RKO (cell line): ENCODE measurements at places on chromosomes 3 and 15.

GRCh38 chr15:42133886-42134502 is 22.4 kb downstream of the PLA2G4F start:
- peak; percentile 39 for DNase-seq

- no peak for DNase-seq
Measured at GRCh38 chr3:123344907-123345594, 103.8 kb downstream of the ADCY5 start.

DNA sequence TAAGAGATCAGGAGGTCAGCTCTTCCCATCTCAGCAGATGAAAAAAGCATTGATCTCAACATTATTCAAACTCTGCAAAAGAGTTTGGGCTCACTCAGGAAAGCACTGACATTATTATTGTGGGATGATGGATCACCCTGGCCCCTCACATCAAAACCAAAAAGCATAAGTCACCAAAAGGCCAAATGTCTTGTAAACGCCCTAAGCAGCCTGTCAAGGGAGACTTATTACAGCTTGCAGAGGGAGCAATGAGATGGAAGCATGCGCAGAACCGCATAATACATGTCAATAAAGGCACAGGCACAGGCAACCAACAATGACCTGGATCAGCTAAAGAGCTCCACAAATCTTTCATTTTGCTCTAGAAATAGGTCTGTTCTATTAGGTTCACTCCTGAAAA is 4.6 kb downstream of the FSIP1 start:
- no peak for DNase-seq

DNA sequence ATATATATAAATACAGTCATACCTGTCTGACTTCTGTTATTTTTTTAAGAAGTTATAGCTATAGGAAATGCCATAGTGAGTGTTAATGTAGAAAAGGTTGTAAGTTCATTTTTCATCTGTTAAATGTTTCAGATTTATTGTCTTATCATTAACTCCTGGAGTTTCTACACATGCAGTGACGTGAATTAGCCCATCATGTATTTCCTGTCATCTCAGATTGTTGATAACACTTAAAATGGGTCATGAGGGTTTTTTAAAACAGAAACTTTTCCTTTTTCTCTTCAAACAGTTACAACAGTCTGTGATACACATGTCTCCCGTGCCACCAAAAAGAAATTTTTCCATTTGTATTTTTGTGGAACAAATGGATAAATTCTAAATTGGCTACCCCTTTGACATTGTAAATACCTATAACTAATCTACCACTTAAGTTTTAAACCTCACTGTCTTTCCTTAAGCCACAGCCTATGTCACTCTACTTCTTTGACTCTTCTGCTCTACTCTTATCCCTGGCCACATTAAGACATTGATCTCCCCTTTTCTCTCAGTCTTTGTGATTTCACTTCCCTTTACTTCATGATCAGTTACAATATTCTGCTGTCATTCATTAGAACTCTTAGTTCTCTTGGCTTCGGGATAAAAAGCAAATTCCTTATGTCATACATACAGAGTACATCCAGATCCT is 89.1 kb downstream of the NEO1 start:
- DNase-seq, result no peak

DNA sequence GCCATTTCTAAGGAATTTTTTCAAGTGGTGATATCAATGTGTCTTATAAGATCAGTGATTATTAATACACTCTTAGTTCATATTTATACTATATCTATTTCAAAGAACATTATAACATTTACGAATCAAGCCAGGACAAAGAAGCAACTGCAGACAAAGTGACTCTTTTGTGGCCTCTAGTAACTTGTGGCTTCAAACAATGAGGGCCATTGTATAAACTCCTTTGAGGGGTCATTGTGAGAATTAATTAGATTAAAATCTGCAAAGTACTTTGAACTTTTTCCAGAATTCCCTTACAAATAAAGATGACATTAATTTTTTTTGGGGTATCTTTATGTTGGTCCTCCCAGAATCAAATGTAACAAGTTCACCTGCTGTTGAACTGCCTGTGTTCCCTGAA is 12.3 kb upstream of the SLC30A4 start:
- no peak for DNase-seq

DNA sequence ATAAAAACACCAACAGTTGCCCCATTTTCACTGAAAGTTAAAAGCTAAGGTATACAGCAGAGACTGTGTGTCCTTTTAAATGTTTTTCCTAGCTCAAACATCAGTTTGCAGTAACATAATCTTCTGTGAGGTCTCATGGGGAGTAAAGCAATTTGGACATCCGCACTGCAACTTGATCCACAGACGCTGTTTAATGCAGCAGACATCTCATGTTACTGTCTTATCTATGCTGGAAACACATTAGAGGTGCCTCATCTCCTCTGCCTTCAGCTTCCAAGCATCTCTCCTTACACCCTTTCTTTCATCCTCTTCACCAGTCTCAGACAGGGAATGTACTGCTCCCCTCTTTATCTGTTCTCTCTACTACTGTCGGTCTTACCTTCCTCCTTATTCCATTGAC is 53.7 kb upstream of the ATP11B start:
- DNase-seq, result no peak
